ENCODE measurements at places on chromosomes 7 and 10.
A peak's percentile ranks its signal among the peaks of the same experiment; 100 is the strongest.

- DNase-seq: no peak
These were observed 208.7 kb upstream of the GLI3 start for GRCh38 chr7:42445691-42446090.

DNA sequence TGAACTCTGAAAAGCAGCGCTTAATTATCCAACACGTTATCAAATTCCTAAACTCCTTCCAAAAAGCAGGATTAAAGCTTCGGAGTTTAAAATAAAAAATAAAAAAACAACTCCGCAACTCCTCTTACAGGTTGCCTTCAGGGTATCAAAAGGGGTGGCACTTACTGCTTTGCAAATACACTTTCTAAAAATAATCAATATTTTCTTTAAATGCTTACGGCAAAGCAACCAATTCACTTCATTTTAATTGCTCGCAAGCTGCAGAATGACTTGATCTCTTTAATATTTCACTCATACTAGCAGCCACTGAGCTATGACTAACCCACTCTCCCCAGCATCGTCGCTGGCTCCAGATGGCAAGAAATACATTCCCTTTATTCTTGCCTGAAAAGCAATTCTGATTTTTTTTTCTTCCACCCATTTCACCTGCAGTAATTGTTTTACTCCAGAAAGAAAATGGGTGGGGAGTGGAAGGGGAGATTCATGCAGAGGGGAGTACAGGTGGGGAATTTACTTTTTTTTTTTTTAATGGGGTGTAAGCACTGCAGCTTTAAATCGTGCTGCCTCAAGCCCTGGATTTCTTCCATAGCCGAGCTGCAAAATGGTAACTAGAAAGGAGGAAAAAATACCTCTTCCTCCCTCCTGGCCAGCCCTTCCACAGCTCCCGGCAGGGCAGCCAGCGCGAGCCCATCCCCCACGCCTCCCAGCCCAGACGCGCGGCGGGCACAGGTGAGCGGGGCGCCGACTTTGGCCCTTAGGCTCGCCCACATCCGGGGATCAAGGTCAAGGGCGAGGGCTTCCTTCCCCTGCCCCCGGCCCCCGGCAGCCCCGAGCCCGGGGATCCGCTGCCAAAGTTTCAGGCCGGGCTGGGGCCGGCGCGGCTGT, 54.2 kb upstream of the FHIP2A start:
- peak; percentile 69 for DNase-seq

DNA sequence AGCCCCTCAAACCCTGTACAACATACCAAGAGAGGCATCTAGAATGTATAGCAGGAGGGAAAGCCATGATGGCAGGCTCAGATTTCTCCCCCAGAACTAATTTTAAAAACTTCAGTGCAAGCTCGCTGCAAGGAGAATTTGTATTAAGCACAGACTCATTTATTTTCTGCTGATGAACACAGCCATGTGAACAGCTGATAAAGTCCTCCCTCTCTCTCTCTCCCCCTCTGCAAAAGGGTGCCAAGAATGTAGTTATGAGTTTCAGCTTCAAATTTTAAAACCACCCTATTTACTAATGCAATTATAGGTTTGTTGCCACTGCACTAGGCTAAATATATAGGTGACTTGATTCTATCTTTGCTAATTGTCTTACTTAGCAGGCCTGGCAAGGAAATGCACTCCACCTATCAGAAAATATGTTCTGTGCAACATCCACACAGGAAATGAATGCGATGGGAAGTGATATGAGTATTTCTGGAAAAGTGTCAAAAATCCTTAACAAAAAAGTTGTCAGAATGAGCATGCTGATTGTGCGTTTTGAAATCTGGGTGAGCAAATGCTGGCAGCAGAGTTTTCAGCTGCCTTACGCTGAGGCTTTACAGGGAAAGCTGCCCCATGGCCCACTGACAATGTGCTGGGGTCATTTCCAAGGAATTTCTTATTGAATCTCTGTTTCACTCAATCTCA, 43.4 kb upstream of the GHITM start:
- no peak for DNase-seq

GRCh38 chr7:76310102-76310957, 7.9 kb downstream of the HSPB1 start:
- DNase-seq: no peak

GRCh38 chr7:69691734-69692133, 93.5 kb downstream of the AUTS2 start:
- DNase-seq: no peak

GRCh38 chr7:157007470-157008066, 2.9 kb downstream of the MNX1 start:
- no peak for DNase-seq

- DNase-seq: no peak
These were observed 90.7 kb downstream of the UNCX start for GRCh38 chr7:1323178-1324027.

Measured in hepatic stellate cell (primary cell).